Naive thymus-derived CD4-positive, alpha-beta T cell (primary cell): ENCODE measurements at places on chromosomes 3 and 15. TPM values are rescaled to one million over a fixed set of nuclear protein-coding genes. Genes with fewer than 3 reads are reported as not detected.

GRCh38 chr3:9627901-9628633 lies 21.2 kb upstream of the MTMR14 start:
- DNase-seq = no peak

- no peak for DNase-seq
Observed at GRCh38 chr15:91872356-91873137, 19.0 kb downstream of the SLCO3A1 start.

The SOX2 gene
- polyA plus RNA-seq = not detected

The MYRIP gene
- polyA plus RNA-seq = not detected
